ENCODE measurements at places on chromosomes 2 and 18. TPM values are rescaled to one million over a fixed set of nuclear protein-coding genes. Genes with fewer than 3 reads are reported as not detected.

GRCh38 chr2:72834596-72834995, 8.8 kb upstream of the EXOC6B start:
- H3K27me3 ChIP-seq: peaks cover 4% of the 10 kb centered on the region
- H3K36me3 ChIP-seq: no peaks in the 10 kb centered on the region
- DNase-seq: no peak
- H3K4me1 ChIP-seq: peaks cover 5% of the 10 kb centered on the region

DNA sequence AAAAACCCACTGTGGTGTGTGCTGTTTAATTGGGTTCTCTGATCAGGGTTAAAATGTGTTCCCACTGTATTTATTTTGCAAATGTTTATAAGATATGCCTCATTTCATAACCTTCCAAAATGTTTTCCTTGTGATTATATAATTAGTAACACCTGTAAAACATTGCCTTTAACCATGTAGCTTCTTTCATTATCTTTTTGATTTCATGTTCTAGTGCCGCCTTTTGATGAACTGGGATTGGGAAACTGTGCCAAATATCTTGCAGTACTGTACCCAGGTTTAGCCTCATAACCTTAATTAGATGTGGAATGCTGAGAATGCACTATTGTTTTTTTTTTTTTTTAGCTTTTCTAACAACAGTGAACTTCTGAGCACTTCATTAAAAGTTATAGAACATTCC, 96.9 kb downstream of the TANC1 start:
- H3K4me3 ChIP-seq: no peak overlapping the region
- H3K27me3 ChIP-seq: no peaks in the 10 kb centered on the region

- no peak overlapping the region for H3K27ac ChIP-seq
- no peak overlapping the region for H3K4me3 ChIP-seq
- no peak for DNase-seq
These were observed 8.8 kb downstream of the DYSF start for GRCh38 chr2:71462056-71462605.

- no peaks in the 10 kb centered on the region for H3K36me3 ChIP-seq
- no peak overlapping the region for H3K27ac ChIP-seq
- no peak overlapping the region for H3K4me3 ChIP-seq
- H3K4me1 ChIP-seq: no peaks in the 10 kb centered on the region
- DNase-seq: no peak
- H3K27me3 ChIP-seq: no peaks in the 10 kb centered on the region
These were observed 492.3 kb downstream of the ZEB2 start for GRCh38 chr2:144027593-144027992.

GRCh38 chr2:64563436-64563938, 39.4 kb downstream of the AFTPH start:
- no peak overlapping the region for H3K27ac ChIP-seq
- no peaks in the 10 kb centered on the region for H3K27me3 ChIP-seq
- H3K4me3 ChIP-seq: no peak overlapping the region
- peaks cover 40% of the 10 kb centered on the region for H3K4me1 ChIP-seq

The FOXD4L1 gene
- total RNA-seq: not detected

The VWA3B gene
- not detected for total RNA-seq

The HTR2B gene
- total RNA-seq: not detected

DNA sequence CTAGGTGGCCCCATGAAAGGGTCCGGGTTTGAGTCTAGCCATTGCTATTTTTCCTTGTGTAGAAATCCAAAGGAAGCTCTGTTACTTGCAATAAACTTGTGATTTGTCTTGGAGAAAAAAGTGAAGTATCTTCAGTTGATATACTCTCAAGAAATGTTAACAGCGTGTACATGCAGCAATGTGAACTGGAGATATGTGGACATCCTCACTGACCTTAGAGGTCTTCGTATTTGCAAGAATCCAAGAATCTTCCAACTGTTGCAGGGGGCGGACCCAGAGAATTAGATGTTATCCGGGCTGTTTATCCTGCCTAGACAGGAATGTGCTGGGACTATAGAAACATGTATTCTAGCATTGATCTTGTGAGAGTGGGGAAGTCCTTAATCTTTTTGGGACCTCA, 187.6 kb downstream of the KCNS3 start:
- H3K27me3 ChIP-seq: no peaks in the 10 kb centered on the region
- H3K4me1 ChIP-seq: no peaks in the 10 kb centered on the region
- no peaks in the 10 kb centered on the region for H3K36me3 ChIP-seq
- H3K4me3 ChIP-seq: no peak overlapping the region
- no peak overlapping the region for H3K27ac ChIP-seq

DNA sequence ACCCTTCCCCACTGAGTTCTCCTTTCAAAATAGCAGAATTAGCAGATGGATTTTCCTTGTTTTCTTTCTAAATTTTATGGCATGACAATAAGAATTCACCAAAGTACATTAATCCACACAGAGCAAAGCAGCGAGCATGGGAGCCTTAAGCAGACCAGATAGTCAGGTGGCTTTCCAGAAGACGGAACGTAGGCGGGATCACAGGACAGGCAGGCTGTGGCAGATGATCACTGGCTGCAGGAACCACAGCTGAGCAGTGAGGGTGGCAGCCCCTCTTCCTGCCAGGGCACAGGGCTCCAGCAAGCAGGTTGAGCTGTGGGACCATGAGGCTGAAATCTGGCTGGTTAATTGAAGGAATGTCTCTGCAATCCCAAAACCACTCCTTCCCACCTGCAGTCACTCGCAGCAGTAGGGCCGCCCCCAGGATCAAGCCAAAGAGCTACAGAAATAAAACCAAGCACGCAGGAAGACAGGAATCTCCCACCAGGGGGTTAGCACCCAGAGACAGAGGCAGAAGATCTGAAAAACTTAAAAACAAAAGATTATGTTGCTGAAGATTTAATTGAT, 259.9 kb downstream of the EIPR1 start:
- no peak for DNase-seq
- no peaks in the 10 kb centered on the region for H3K4me1 ChIP-seq
- no peaks in the 10 kb centered on the region for H3K27me3 ChIP-seq
- H3K36me3 ChIP-seq: no peaks in the 10 kb centered on the region
- H3K4me3 ChIP-seq: no peak overlapping the region
- no peak overlapping the region for H3K27ac ChIP-seq

DNA sequence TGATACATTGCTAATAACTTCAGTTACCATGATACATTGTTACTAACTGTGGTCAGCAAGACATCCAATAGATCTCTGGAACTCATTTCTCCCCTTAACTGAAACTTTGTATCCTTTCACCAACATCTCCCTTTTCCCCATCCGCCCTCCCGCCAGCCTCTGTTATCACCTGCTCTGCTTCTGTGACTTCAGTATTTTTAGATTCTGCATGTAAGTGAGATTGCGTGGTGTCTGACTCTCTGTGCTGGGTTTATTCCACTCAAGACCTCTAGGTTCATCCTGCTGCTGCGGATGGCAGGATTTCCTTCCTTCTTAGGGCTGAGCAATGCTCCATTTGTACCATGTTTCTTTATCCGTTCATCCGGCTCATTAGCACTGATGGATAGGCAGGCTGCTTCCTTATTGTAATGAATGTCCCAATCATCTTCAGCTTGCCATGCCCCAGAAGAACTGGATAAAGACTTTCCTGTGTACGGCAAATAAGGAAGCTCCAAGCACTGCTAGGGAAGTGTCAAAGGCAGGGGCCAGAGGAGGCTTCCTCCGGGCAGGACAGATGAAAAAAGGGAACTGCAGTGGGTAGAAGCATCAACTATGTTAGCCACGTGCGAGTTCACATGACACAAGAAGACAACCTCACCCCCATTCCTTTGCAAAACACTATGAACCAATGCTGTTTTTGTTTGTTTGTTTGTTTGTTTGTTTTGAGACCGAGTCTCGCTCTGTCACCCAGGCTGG, 113.4 kb downstream of the EIPR1 start:
- H3K27ac ChIP-seq: no peak overlapping the region
- peaks cover 10% of the 10 kb centered on the region for H3K4me1 ChIP-seq

DNA sequence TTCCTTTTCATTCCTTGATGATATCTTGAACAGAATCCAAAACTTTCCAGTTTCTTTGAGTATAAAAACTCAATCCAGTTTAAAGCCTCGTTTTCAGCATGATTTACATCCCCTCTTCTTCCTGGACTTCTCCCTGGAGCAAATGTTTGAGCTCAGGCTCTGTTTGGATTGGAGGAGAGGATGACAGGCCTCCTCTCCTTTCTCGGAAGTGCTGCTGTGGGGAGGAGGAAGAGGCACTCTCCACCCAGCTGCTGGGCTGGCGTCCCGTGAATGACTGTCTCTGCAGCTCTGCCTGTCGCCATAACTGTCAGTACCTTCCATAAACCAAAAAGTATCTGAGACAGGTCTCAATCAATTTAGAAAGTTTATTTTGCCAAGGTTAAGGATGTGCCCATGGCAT, 238.2 kb upstream of the AGAP1 start:
- no peak overlapping the region for H3K27ac ChIP-seq
- no peak overlapping the region for H3K4me3 ChIP-seq
- no peaks in the 10 kb centered on the region for H3K4me1 ChIP-seq
- peaks cover 30% of the 10 kb centered on the region for H3K27me3 ChIP-seq
- no peaks in the 10 kb centered on the region for H3K36me3 ChIP-seq

The CYP27A1 gene
- 0.10 TPM for total RNA-seq

The SLC9A4 gene
- total RNA-seq: not detected

DNA sequence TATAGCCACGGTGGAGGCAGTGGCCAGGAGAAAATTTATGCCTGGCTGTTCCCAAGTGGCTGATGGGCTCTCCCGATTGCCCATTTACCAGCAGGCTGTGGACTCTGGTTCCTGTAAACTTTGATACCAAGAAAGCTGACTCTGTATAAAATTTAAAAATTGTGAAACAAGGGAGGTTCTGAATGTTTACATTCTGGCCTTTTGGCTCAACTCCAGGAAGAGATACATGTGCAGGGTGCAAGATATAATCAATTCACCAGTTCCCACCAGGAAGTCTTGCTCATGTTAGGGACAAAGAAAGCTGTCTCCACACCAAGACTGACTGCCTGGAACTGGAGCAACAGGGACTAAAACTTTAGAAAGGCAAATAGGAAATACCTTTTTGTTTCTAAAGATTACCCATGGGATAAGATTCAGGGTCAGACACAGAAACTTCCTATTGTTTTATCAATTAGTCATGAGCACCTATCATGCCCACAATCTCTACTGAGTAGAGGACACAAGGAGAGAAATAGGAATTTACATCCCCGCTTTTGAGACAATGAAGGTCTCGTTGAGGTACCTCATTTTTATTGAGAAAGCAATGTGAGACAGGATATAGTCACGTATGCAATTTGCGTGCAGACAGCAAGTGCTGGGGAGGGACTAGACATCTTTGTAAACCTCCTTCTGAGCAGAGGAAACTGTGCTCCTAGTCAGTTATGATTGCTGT, 123.5 kb downstream of the LIPG start:
- H3K4me3 ChIP-seq: no peak overlapping the region
- H3K4me1 ChIP-seq: peaks cover 1% of the 10 kb centered on the region
- no peaks in the 10 kb centered on the region for H3K36me3 ChIP-seq
- peaks cover 3% of the 10 kb centered on the region for H3K27me3 ChIP-seq
- DNase-seq: no peak
- H3K27ac ChIP-seq: no peak overlapping the region

DNA sequence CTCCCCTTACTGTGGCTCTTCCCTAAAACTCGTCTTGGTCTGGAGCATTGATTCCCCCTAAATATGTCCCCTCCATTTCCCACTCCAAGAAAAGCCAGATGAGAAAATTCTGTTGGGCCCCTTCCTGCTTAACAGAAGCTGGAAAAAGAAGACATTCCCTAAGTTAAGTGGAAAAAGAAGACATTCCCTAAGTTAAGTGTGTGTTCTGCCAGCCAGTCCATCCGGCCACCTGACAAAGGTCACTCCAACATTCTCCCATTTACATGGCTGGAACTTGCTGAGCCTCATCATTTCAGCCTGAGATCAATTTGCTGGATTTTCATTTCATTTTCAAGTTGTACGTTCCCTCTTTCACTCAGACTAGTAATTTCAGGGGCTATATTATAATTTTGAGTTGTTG, 52.0 kb downstream of the LYPD1 start:
- no peak overlapping the region for H3K4me3 ChIP-seq
- no peaks in the 10 kb centered on the region for H3K36me3 ChIP-seq
- no peak overlapping the region for H3K27ac ChIP-seq
- H3K27me3 ChIP-seq: no peaks in the 10 kb centered on the region

- H3K27ac ChIP-seq: no peak overlapping the region
- H3K27me3 ChIP-seq: peaks cover 3% of the 10 kb centered on the region
- no peak overlapping the region for H3K4me3 ChIP-seq
- no peak for DNase-seq
These were observed 461.3 kb upstream of the FANCL start for GRCh38 chr2:58702302-58702885.

DNA sequence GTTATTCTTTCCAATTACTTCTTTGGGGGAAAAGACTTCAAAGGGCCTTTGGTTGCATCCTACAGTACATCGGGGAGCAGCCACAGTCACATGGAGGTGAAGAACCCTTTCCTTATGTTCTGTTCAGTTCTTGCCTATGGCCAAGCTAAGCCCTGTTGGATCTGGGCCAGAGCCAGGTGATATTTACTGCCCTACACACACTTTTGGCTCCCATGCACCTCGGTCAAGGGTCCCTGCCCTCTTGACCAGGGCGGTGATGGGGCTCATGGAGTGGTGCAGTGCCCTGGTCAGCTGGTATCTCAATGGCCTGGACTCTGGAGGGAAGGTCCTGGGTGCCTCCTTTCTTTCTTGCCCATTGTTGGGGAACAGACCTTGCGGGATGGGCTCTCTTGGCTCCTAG, 98.7 kb downstream of the VAPA start:
- H3K27ac ChIP-seq: no peak overlapping the region
- H3K4me3 ChIP-seq: no peak overlapping the region
- H3K36me3 ChIP-seq: no peaks in the 10 kb centered on the region
- no peaks in the 10 kb centered on the region for H3K4me1 ChIP-seq
- peaks cover 6% of the 10 kb centered on the region for H3K27me3 ChIP-seq

DNA sequence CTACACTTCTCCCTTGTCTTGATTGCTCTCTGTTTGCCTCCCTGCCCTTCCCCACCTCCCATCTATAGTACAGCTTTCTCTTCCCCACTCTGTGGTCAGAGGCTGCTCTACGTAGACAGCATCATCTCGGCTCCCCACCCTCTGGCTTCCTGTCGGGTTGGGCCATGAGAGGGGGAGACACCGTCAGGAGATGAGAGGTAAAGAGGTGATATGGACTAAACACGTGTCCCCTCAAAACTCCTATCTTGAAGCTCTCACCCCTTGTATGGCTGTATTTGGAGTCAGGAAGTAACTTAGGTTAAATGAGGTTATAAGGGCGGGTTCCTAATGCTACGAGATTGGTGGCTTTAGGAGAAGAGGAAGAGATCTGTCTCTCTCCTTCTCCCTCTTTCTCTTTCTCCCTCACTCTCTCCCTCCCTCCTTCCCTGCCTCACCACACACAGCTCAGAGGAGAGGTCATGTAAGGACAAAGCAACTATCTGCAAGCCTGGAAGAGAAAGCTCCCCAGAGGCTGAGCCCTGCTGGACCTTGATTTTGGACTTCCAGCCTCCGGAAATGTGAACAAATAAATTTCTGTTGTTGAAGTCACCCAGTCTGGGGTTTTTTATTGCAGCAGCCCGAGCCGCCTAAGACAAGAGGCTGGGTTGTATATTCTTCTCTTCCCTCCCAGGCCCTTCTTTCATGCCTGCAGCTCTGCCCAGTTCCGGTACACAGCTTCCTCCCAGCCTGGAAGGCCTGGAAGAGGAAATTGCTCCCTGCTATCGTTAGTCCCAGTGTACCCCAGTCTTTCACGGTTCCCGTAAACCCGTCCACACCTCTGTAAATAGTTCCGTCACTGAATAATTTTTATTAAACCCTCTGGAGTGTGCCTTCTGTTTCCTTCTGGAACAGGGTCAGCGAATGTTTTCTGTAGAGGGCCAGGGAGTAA, 138.0 kb downstream of the AKAIN1 start:
- H3K27ac ChIP-seq: no peak overlapping the region
- no peak overlapping the region for H3K4me3 ChIP-seq
- no peaks in the 10 kb centered on the region for H3K27me3 ChIP-seq
